ENCODE measurements at places on chromosomes 4 and X.

DNA sequence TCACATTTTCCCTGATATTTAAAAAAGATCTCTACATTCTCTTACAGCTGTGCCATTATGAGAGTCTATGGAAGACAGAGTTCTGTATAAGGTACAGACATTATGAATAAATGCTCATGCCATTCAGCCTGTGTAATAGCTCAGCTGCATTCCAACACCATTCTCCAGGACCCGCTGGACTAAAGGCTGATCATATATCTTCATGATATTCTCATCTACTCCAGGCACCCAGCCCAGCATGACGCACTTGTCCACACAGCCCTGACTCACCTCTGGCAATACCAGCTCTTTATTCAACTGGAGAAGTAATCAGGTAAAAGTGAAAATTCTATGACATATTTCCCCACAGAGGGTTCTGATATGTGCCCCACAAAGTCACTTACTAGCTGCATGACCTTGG lies 437.5 kb upstream of the FGF16 start:
- no peak for DNase-seq

DNA sequence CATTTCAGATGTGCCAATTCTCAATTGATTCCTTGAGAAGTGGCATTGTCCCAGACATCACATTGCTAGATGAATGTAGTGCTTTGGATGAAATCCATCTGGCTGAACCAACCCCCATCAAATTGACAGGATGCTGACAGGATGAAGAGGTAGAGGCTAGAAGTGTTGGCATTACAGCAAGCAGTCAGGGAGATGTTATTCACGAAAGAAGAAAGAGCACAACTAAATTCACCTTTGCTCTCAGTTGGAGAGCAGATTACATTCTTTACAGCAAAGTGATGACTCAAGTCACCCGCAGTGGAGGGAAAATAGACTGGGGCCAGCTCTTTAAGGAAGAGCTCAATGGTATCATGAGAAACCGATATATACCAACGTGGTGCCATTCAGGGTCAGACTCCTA lies 259.6 kb downstream of the C4orf33 start:
- DNase-seq, result no peak

DNA sequence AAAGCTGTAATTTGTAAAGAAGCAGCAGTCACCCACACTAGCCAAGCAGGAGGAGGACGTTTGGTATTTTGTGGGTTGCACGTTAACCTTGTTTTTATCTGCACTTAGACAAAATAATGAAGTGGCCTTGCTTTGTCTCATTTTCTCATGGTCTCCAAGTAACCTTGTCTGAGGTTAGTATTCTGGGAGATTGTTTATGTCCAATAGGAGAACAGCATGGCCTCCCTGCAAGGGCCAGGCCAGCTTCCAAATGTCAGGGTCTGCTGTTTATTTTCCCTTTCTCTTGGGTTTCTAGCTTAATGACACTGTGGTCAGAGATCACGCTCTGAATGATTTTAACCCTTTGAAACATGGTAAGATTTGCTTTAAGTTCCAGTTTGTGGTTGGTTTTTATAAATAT lies 29.9 kb downstream of the PNMA6E start:
- no peak for DNase-seq

- peak; percentile 57 for DNase-seq
Observed at GRCh38 chrX:130171446-130172126, at the start of gene RAB33A. Gene RAB33A, plus strand, starts transcription at chrX:130171962. Its CDS starts 101 bp downstream, at chrX:130172063.

GRCh38 chr4:73335679-73336078 lies 68.4 kb upstream of the ALB start:
- no peak for DNase-seq

Data from H1 (cell line).